Effector CD8-positive, alpha-beta T cell (primary cell): ENCODE measurements at places on chromosomes 1 and 21.

- no peak for DNase-seq
These were observed 6.6 kb downstream of the UBL4B start for GRCh38 chr1:110118636-110119396.

DNA sequence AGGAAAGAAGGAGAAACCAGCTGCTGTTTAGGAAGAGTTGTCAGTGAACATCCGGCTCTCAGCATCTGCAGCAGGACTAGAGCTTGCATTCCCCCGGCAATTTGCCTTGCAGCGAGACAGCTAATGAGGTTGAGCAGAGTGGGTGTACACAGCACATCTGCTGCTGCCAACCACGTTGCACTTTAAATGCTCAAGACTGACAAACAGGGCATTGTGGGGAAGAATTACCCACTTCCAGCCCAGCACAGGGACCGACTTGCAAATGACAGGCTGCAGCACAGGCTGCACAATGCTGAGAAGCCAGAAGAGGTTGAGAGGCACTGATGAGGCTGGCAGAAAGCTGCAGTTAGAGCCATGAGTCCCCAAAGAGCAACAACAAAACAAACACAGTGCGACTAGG, 47.5 kb upstream of the PLA2G2C start:
- DNase-seq, result no peak

DNA sequence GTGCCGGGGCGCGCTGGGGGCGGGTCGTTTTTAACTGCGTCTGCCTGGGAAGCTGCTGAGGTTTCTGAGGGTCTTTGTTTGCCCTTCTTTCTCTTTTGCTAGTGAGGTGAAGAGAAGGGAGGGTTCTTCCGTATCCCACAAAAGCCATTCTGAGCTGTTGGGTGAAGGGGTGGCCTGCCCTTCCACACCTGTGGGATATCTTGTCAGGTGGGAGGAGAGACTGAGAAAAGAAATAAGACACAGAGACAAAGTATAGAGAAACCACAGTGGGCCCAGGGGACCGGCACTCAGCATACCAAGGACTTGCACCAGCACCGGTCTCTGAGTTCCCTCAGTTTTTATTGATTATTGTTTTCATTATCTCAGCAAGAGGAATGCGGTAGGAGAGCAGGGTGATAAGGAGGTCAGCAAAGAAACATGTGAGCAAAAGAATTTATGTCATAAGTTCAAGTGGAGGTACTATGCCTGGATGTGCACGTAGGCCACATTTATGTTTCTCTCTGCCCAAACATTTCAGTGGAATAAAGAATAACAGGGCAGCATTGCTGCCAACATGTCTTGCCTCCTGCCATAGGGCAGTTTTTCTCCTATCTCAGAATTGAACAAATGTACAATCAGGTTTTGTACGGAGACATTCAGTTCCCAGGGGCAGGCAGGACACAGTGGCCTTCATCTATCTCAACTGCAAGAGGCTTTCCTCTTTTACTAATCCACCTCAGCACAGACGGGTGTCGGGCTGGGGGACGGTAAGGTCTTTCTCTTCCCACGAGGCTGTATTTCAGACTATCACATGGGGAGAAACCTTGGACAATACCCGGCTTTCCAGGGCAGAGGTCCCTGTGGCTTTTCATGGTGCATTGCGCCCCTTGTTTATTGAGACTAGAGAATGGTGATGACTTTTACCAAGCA, 972 bp downstream of the PGBD2 start:
- DNase-seq, result no peak

DNA sequence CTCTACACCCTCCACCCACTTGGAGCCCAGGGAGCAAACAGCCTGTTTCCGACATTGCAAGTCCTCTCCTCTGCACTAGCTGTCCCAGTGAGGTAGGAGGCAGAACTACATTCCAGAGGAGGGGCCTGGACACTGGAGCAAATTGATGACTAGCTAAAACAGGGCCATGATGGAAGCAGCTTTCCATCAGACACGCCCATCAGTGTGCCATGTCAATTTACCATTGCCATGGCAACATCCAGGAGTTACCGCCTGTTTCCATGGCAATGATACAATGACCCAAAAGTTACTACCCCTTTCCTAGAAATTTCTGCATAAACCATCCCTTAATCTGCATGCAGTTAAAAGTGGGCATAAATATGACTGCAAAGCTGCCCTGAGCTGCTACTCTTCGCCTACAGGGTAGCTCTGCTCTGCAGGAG, 647.1 kb downstream of the PTPRU start:
- DNase-seq, result no peak

- DNase-seq, result no peak
These were observed 138.8 kb upstream of the RUNX3 start for GRCh38 chr1:25068829-25069228.

GRCh38 chr1:230867903-230868735, at the start of gene C1orf198:
Gene C1orf198 (minus strand): TSS chr1:230868521. CDS start chr1:230868512, 9 bp downstream.
- DNase-seq, result peak; percentile 73

DNA sequence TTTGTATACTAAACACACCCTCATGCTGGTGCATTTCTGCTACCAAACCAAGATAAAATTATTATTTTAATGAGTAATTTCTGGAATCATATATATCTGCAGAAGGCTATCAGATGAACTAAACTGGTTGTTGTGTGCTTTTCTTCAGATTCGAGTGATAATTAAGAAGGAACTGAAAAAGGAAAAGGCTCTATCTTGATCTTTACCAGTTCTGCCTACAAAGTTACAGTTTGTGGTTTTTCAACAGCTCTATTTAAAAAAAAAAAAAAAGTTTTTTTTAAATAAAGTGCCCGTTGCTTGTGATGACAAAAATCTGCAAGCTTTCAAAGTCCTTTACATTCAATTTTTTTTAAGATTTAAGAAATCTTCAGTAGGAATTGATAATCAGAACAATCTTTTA, 13.6 kb downstream of the DENND1B start:
- no peak for DNase-seq

- DNase-seq, result no peak
These were observed 63.8 kb downstream of the CD34 start for GRCh38 chr1:207847116-207847515.

GRCh38 chr1:235883261-235883927, 16.7 kb upstream of the LYST start:
- DNase-seq, result no peak

DNA sequence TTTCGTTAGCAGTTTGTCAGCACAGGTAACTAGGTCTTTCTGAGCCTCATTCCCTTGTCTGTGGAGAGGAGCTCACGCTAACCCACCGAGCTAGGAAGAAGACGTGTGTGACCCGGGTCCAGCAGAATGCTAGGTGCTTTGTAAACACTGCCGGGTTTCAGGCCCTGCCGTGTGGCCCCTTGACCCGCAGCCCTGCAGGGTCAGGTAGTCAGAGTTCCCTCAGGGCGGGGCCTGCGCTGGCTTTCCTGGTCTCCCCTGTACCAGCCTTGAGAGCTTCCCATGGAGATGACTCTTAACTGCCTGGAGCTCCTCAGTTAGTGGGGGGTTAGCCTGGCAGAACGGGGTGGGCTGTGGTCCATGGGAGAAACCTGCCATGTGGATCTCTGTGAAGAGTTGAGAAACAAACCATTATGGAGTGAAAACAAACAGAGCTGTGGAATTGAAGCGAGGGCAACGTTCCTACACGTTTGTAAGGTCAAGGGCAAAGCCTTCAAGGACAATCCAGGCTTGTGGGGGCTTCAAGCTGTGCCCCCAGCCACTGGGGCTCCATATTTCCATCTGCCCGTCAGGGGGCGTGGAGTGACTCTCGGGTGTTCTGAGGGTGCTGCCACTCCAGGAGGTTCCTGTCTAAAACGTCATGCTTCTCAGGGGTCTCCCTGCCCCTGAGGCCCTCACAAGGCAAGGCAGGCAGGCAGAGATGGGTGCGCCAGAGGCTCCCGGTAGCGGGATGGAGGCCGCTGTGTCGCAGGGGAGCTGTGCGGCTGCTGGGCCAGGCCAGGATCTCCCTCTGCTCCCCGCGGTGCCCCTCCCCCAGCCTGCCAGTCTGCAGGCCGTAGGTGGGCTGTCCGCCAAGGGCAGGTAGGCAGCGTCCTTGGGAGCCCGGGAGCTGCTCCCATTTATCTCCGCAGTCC, 23.8 kb downstream of the LHX4 start:
- no peak for DNase-seq

DNA sequence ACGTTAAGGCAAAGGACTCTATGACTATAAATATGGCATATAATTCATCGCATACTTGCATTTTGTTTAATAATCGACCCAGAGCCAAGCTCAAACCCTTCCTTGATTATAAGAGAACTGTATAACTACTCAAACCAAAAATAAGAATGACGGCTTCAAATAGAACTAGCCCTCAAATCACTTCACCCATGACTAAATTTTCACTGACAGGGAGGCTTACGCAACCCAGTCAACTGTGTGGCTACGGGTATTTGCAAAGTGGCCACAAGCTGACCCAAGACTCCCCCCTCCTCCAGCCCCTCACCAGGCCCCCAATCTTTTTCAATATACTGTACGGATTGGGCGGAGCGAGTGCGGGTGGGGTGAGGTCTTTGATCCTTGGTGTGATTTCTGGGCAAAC, 268.3 kb downstream of the ASTN1 start:
- DNase-seq, result no peak

DNA sequence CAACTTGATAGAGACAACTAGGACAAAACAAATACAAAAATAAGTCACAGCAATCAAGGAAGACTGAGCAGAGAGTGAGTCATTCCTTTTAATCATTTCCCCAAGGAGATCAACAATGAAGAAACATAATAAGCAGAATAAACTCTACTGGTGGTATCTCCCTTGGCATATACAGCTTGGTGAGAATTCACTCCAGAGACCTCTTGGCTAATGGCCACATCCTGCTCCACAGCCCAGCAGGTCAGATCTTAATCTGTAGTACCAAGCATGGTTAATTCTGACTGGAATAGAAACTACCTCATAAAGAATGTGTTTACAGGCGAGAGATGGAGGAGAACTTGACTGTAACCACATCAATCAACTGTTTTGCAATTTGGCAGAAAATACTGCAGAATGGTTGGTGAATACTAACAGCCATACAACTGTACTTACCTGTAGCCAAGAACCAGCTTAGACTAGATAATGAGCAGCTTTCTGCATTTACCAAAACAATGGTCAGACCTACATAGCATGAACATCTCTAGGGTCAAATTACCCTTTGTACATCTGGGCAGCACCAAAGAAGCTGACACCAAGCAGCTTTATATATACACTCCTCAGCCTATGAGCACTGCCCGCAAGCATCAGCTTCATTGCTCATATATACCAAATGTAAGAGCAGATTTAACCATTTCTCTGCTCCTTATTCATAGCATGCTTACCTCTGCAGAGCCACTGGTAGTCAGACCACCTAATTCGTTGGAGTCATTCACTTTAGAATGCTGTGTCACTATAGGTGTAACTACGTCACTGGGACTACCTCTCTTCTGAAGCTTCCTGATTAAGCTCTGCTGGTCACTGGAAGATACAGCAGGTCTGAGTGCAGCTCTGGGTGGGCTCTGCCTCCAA, 51.0 kb downstream of the KIAA0319L start:
- DNase-seq, result no peak

GRCh38 chr1:36522021-36522420, 39.3 kb upstream of the CSF3R start:
- no peak for DNase-seq

- DNase-seq, result peak; percentile 15
These were observed 132.8 kb downstream of the SNX7 start for GRCh38 chr1:98794196-98794886.

DNA sequence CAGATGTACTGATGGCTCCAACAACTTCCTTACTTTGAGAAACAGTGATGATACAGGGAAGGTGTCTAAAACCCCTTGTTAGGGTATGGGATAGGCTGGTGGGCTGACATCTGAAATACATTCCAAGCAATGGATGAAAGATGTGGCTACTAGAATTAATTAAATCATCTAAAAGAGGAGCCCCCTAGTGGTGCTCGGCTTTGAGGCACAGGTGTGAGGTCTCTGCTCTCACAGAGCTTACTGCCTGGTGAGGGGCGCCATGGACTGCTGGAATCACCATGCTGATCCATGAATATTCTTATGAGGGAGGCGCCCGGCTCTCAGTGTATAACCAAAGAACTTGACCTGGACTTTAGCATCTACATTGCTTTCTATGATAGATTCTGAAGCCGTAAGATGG, 48.5 kb downstream of the GNG4 start:
- no peak for DNase-seq

- no peak for DNase-seq
These were observed 22.2 kb upstream of the ECE1 start for GRCh38 chr1:21312407-21312992.

DNA sequence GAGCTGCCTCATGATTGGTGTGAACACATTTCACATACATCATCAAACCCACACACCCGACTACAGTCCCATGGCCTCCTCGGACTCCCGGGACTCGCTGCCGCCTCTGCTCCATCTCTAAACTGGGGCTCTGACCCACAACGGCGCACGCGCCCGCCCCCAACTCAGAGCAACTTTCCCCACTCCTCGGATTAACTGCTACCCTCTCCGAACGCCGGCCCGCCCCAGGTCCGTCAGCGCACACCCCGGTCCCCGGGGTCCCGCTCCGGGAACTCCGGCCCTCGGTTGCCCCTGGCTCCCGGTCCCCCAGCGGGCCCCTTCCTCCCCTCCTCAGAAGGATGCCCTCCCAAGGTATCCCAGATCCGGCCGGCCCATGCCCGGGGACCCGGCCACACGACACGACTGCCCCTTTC, 740 bp downstream of the DSTYK start:
- no peak for DNase-seq

- no peak for DNase-seq
These were observed 44.7 kb upstream of the SLC19A2 start for GRCh38 chr1:169530448-169530847.

DNA sequence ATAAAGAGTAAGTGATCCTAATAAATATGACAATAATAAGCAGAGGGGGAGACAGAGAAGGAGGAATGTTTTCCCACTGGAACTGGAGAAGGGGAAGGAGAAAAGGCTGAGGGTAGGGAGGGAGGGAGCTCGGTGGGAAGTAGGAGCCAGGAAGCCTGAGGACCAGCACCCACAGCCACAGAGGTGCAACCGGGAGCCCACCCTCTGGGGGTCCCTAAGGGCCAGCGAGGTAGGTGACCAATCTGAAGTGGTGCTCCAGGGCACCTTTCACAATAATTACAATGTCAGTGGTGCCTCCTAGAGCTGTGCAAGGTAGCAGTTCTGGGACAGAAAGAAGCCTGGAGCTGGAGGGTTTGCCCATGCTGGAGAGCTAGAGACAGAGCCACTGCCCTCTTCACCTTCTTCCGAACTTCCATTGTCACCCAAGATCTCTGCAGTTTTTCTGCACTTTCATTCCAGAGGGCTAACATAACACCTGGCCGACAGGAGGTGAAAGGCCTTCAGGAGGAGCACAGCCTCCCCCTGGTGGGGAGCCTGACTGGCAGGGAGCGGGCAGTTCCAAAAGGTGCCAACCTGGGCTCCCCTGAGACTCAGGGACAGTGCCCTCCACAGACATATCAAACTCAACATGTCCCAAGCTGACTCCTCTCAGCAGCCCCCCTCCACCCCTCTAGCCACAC, 4.1 kb upstream of the AHCYL1 start:
- DNase-seq, result no peak

DNA sequence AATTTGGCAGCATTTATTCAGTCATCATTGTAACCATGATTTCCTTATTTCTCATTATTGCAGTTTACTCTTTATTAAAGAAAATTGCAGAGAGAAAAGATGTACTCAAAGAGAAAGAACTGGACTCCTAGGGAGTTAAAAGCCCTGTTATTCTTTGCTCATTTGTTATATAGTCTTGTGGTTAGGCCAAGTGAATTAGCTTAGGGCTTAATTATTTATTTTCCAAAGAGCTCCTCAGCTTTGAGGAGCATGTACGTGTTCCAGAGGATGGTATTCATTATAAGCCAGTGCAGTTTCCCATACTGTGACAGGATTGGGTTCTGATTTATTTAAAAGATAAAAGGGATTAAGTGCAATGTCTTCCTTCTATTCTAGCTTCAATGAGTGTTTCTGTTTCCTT, 86.4 kb downstream of the GPR161 start:
- DNase-seq, result no peak

- DNase-seq, result no peak
These were observed 15.3 kb downstream of the KRTAP10-1 start for GRCh38 chr21:44524414-44525371.
